WTC11 (cell line): ENCODE measurements at places on chromosomes 7 and 10. TPM values are rescaled to one million over a fixed set of nuclear protein-coding genes. Genes with fewer than 3 reads are reported as not detected.

DNA sequence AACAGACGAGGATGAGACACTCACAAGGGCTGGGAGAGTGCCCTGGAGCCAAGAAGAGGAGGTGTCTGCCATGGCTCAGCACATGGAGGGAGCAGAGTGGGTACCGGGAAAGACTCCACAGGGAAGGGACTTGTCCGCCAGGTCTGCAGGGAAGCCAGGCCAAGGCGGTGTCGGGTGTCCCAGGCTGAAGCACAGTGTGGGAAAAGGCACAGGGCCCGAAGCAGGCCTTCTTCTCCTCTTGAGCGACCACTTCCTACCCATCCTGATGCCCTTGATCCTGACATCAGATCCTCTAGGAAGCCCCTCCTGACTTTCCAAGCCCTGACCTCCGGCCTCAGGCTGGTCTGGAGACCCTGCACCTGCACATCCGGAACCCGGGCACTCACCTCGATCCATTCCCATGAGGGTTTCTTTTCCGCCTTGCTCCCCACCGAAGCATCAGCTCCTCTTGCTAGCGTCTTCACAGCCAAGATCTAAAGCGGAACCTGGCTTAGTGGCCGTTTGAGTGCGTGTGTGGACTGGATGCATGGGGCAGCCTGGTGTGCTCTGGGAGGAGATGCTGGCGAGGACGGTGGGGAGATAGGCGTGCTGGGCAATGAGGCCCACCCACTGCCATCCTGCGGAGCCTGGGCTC, 8.5 kb downstream of the CALML3 start:
- DNase-seq, result peak; percentile 15
- no peaks in the 10 kb centered on the region for H3K36me3 ChIP-seq
- no peak overlapping the region for H3K4me3 ChIP-seq
- peaks cover 2% of the 10 kb centered on the region; the same call in 1 of the 2 replicates for H3K4me1 ChIP-seq
- H3K27me3 ChIP-seq, result no peaks in the 10 kb centered on the region; the same call in 1 of the 2 replicates
- no peak overlapping the region for H3K27ac ChIP-seq

- H3K36me3 ChIP-seq, result peaks cover 8% of the 10 kb centered on the region
- no peak overlapping the region for H3K4me3 ChIP-seq
- no peaks in the 10 kb centered on the region; the same call in 1 of the 2 replicates for H3K27me3 ChIP-seq
- no peak for DNase-seq
- H3K27ac ChIP-seq, result no peak overlapping the region
- H3K4me1 ChIP-seq, result peaks cover 32% of the 10 kb centered on the region
Observed at GRCh38 chr10:103800789-103801540, 54.4 kb downstream of the SH3PXD2A start.

DNA sequence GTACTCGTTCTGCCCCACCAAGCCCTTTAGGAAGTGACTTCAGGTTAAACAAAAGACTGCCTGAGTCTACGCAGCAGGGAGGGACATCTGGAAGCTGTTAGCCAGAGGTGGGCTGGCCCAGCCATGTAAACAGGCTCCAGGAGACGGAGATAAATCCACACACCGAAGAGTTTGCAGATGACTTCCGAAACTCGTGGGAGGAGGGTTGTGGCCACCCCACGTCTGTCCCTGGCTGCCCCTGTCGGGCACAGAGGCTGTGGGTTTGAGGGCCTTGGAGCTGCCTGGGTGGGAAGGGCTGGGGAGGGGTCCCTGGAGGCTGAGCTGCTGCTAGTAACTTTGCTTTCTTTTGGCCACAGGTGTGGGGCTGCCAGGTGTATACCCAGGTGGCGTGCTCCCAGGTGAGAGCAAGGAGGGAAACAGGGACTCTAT, 15.6 kb downstream of the ELN start:
- H3K27me3 ChIP-seq, result no peaks in the 10 kb centered on the region
- H3K27ac ChIP-seq, result peak overlapping the region; percentile 84; the same call in 1 of the 2 replicates
- DNase-seq, result peak; percentile 50
- peak overlapping the region; percentile 45; the same call in 1 of the 2 replicates for H3K4me3 ChIP-seq
- no peaks in the 10 kb centered on the region for H3K36me3 ChIP-seq
- peaks cover 48% of the 10 kb centered on the region for H3K4me1 ChIP-seq

- H3K4me1 ChIP-seq, result peaks cover 13% of the 10 kb centered on the region
- no peak for DNase-seq
- no peak overlapping the region for H3K27ac ChIP-seq
- H3K36me3 ChIP-seq, result no peaks in the 10 kb centered on the region
Observed at GRCh38 chr10:90458571-90458970, 399.3 kb downstream of the HTR7 start.

DNA sequence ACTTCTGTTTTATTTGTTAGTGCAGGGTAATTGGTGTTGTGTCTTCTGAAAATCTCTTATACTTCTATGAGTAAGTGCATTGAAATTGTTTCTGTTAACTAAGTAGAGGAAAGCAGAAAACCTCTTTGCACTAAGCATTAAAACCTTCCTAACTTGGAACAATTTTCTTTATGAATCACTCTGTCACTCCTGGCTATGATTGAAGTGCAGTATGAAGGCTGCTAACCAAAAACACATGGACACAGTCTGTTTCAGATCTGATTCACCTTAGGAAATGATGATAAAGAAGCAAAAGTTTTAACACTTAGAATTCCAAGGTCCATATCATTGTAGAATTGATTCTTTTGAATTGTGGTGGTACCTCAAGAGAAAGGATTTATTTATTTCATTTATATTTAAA, 41.9 kb downstream of the MET start:
- no peak overlapping the region for H3K27ac ChIP-seq
- H3K4me1 ChIP-seq, result peaks cover 14% of the 10 kb centered on the region
- no peak for DNase-seq
- no peaks in the 10 kb centered on the region; the same call in 1 of the 2 replicates for H3K27me3 ChIP-seq

GRCh38 chr7:18179093-18179492, 151.4 kb upstream of the PRPS1L1 start:
- H3K4me1 ChIP-seq, result no peaks in the 10 kb centered on the region
- no peak for DNase-seq
- no peaks in the 10 kb centered on the region; the same call in 1 of the 2 replicates for H3K27me3 ChIP-seq
- no peak overlapping the region for H3K27ac ChIP-seq
- H3K4me3 ChIP-seq, result no peak overlapping the region

GRCh38 chr10:33216661-33217427, 117.6 kb downstream of the NRP1 start:
- no peaks in the 10 kb centered on the region for H3K36me3 ChIP-seq
- no peak overlapping the region for H3K27ac ChIP-seq
- H3K27me3 ChIP-seq, result no peaks in the 10 kb centered on the region

The KCNIP2 gene
- total RNA-seq, result 4.5 to 5.4 TPM (median 5.2 TPM) in 3 replicates

The OPN1SW gene
- total RNA-seq, result not detected in 3 replicates

DNA sequence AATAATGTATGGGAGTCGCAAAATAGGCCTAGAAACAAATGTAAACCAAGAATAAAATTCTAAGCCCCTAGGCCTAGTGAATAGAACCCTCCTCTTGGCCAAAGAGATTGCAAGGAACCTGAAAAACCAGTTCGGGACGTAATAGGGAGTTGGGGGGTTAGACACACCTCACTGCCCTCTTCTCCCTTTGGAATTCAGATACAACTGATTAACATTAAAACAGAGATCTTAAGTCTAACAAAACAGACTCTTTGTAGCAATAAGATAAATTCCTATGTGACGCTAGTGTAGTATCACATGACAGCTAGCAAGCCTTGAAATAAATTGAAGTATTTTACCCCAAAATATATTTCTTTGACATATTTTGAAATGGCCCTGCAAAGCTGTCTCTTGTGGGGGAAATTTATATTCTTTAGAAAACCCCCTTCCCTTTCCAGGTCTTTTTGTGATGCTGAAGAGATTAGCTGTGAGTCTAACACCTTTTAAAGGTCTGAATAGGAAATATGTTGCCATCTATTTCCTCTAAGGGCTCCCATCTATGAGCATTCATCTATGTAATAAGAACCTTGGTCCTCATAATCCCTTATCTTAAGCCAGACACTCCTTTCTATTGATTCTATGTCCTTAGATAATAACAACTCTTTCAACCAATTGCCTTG, 623.4 kb upstream of the NRG3 start:
- H3K27ac ChIP-seq, result peak overlapping the region; percentile 85
- no peaks in the 10 kb centered on the region for H3K27me3 ChIP-seq
- H3K4me1 ChIP-seq, result peaks cover 35% of the 10 kb centered on the region
- DNase-seq, result peak; percentile 24
- no peaks in the 10 kb centered on the region for H3K36me3 ChIP-seq

DNA sequence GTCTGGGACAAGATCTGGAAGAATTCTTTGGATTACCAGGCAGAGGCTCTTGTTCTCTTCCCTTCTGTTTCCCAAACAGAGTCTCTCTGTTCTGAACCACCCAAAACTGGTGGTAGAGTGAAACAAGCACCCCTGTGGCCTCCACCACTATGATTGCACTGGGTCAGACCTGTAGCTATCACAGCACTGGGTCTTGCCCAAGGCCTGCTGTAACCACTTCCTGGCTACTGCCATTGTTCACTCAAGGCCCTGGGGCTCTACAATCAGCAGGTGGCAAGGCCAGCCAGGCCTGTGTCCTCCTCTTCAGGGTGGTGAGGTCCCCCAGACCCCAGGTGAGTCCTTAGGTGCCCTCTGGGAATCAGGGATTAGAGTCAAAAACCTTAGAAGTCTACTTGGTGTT, 4.1 kb upstream of the LRRC17 start:
- no peaks in the 10 kb centered on the region for H3K27me3 ChIP-seq
- H3K4me3 ChIP-seq, result no peak overlapping the region
- H3K27ac ChIP-seq, result no peak overlapping the region
- peaks cover 18% of the 10 kb centered on the region for H3K4me1 ChIP-seq
- H3K36me3 ChIP-seq, result no peaks in the 10 kb centered on the region
- DNase-seq, result no peak

DNA sequence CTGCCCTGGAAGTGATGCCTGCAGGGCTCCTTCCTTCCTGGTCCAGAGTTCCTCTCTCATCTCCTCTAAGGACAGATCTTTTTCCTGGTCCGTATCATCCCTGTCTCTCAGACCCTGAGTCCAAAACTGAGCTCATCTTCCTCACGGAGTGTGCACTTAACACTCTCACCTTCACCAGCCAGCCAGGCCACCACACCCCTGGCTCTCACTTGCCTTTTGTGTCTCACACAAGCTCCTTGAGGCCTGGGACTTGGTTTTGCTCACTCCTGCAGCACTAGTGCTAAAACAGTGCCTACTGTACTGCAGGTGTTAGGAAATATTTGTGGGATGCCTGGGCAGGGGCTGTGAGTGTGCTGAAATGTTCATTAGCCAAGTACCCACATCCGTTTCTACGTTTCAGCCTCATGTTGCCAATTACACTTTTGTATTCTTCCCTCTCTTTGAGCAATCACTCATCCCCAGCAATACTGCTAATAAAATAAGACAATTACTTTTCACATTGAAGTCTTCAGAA, 21.4 kb upstream of the PARP12 start:
- H3K27me3 ChIP-seq, result no peaks in the 10 kb centered on the region
- no peak overlapping the region for H3K4me3 ChIP-seq
- H3K27ac ChIP-seq, result peak overlapping the region; percentile 10; the same call in 1 of the 2 replicates

The C7orf33 gene
- total RNA-seq, result not detected in 3 replicates

The HABP2 gene
- 0.09 to 0.18 TPM (median 0.09 TPM) in 3 replicates for total RNA-seq

- H3K4me3 ChIP-seq, result no peak overlapping the region
- no peak overlapping the region for H3K27ac ChIP-seq
- H3K27me3 ChIP-seq, result peaks cover 4% of the 10 kb centered on the region
- no peak for DNase-seq
- peaks cover 14% of the 10 kb centered on the region for H3K4me1 ChIP-seq
Observed at GRCh38 chr7:19177269-19177668, 32.0 kb upstream of the FERD3L start.

DNA sequence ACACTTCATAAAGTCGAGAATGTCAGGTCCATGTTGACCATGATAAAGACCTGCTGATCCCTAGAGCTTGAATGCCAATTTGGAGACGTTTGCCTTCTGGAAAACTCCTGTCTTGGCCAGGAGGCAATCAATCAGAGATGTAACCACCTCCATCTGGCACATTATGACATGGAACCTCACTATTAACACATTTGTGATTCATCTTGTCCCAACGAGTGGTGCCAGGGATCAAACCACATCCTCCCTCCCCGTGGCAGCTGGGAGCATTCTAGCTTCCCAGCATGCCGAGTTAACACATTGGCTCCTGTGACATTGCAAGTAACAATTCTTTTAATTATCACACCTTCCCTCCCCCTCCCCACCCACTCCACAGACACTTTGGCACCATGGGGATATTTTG, 84.0 kb upstream of the PPP1R17 start:
- no peak overlapping the region for H3K27ac ChIP-seq
- no peak overlapping the region for H3K4me3 ChIP-seq
- H3K4me1 ChIP-seq, result peaks cover 23% of the 10 kb centered on the region
- no peak for DNase-seq
- H3K36me3 ChIP-seq, result no peaks in the 10 kb centered on the region
- no peaks in the 10 kb centered on the region; the same call in 1 of the 2 replicates for H3K27me3 ChIP-seq

The ANKRD30A gene
- total RNA-seq, result not detected in 3 replicates

The SPAM1 gene
- not detected in 3 replicates for total RNA-seq

The SUN3 gene
- not detected in 3 replicates for total RNA-seq

The CYP2C9 gene
- total RNA-seq, result 0.32 to 0.64 TPM (median 0.50 TPM) in 3 replicates

GRCh38 chr10:36157486-36157885, 515.4 kb upstream of the FZD8 start:
- no peaks in the 10 kb centered on the region for H3K36me3 ChIP-seq
- no peaks in the 10 kb centered on the region for H3K4me1 ChIP-seq
- no peak for DNase-seq

DNA sequence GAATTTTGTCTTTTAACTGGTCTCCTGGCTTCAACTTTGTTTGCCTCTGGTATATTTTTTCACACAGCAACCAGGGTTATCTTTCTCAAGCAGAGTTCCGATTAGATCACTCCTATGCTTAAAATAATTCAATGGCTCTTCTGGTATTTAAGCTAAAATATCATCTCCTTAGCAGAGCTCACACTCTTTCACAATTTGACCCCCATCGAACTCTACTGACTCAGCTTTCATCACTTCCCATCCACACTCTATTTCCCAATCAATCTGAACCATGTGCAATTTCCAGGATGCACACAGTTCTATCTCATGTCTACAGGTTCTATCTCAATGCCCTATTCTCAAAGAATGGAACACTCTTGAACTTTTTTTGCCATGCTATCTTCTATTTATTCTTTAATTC, 809.5 kb downstream of the GRID1 start:
- no peak for DNase-seq
- H3K27ac ChIP-seq, result no peak overlapping the region
- H3K27me3 ChIP-seq, result no peaks in the 10 kb centered on the region
- no peaks in the 10 kb centered on the region for H3K4me1 ChIP-seq

The PRSS37 gene
- not detected in 3 replicates for total RNA-seq
